NCI-H1092 (cell line): ENCODE measurements at places on chromosomes 11 and 22.

- no peak for DNase-seq
Observed at GRCh38 chr11:112771851-112772250, 189.4 kb upstream of the NCAM1 start.

GRCh38 chr22:26524870-26525269, 12.6 kb upstream of the TFIP11 start:
- no peak for DNase-seq

DNA sequence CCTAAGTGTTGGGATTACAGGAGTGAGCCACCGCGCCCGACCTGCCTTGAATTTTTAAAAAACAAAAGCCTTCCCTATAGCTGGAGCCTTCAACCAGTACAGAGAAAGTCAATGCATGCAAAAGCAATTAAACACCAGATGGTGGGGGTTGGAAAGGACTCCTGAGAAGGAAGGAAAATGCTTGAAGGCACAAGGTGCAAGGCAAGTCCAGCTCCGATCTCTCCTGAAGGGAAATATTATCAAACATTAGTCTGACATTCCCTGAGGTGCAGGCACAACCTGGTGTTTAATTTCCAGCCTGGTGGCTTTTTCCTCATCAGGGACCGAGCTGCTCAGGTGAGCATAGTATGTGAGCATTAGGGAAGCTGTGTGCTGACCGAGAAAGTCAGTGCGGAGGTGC, 12.9 kb upstream of the RAPSN start:
- no peak for DNase-seq

- no peak for DNase-seq
Observed at GRCh38 chr11:11626128-11626527, 4.3 kb upstream of the GALNT18 start.

DNA sequence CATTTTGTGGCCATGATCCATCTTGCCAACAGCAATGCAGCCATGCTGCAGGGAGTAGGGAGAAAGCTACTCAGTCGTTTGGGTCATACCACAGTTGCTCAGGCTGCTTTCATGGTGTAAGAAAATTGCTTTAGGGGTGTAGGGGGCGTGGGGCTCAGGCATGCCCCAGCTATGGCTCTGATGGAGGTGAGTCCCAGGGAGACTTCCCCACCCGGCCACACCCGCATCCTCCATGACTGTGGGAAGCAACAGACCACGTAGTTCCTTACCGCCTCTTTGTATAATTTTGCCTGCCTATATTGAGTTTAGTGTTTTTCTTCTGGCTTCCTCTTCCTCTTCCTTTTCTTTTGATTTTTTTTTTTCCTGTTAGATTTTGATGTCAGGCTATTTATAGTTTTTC, 58.8 kb downstream of the SPECC1L start:
- no peak for DNase-seq

DNA sequence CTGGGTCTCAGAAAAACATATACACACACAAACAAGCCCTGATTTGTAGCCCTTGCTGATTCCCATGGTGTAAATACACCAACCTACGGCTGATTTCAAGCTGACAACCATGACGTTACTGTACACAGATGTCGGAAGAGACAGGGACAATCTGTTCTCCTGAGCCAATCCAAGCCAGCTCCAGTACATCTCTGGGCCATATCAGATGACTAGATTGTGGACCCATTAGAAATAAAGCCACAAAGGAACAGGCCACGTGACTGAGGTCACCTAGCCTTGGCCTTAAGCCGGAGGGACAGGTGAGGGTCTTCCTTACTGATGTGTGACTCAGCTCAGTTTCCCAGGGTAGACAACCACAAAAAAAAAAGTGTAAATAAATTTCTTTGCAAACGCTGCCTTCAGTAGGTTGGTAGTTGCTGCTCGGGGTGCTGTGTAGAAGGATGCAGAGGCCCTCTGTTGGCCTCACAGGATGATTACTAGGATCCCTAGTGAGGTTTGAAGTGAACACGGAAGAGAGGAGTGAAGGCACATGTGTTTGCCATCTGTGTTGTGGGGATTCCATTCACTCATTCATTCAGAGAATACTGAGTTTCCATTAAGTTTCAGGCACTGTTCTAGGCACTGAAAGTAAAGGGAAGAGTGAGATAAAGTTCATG, 99.0 kb upstream of the LARGE1 start:
- no peak for DNase-seq

DNA sequence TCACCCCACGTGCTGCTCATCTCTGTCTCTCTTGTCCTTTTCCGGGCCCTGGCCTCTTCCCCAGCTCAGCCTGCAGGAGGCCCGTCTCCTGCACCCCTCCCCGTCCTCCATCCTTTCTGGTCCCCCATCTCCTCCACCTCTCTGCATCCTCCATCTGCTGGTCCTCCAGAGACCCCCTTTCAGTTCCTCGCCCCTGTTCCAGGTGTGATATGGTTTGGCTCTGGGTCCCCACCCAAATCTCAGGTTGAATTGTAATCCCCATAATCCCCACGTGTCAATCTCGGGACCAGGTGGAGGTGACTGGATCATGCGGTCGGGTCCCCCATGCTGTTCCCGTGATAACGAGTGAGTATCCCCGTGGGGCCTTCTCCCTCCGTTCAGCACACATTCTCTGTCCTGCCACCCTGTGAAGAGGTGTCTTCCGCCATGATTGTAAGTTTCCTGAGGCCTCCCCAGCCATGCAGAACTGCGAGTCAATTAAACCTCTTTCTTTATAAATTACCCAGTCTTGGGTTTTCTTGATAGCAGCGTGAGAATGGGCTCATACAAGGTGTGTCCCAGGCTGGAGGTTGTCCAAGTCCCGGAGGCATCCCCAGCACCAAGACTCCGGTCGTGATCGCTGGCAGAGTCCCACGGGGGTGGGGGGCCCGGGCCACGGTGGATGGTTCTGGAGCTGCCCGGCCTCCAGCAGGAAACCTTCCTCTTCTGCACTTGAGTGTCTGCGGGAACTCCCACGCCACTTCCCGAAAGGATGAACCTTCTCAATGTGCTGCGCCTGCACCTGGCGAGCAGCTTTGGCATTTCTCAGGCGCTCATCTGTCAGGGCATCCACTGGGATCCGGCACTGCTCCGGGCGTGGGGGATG, 29.0 kb upstream of the TOLLIP start:
- no peak for DNase-seq
